Renal pelvis (tissue), 12 donors: ENCODE measurements at places on chromosomes 13 and 19.

GRCh38 chr19:48613852-48614435 lies 932 bp downstream of the FAM83E start:
- no peak for DNase-seq

DNA sequence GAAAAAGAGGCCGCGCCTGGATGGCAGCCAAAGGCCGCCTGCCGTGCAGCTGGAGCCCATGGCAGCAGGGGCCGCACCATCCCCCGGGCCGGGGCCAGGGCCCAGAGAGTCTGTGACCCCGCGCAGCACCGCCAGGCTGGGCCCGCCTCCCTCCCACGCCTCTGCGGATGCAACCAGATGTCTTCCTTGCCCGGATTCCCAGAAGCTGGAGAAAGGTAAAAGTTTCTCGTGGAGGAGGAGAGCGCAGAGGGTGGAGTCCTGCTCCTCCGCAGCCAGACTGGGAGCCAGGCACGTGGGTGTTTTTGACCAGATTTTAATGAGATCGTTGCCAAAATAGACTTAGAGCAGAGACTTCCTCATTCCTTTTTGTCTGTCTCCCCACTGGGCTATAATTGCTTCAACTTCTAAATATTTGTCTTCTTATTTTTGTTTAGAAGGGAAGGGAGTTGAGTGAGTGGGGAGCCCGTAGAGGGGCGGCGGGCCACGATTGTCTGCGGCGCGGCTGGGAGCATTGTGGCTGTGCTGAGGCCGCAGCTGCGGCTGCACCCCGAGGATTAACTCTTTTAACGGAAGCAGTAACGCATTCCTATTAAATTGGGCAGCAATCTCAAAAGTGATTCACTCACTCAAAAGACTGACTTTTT lies 22.8 kb upstream of the NDUFS7 start:
- DNase-seq = no peak

DNA sequence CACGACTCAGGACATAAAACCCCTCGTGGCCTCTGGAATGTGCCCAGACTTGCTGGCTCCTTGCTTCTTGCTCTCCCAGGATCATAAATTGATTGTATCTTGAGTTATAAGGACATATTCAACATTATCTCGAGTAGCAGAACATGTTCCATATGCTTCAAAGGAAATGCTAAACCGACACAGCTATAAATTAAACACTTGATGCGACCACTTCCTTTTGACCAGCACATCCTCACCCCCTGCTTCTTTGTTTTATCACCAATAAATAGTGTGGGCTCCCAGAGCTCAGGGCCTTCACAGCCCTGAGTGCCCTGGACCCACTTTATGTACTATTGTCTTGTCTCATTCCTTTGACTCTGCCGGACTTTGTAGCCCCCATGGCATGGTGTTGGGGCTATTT lies 157.0 kb upstream of the PABPC3 start:
- DNase-seq = no peak

DNA sequence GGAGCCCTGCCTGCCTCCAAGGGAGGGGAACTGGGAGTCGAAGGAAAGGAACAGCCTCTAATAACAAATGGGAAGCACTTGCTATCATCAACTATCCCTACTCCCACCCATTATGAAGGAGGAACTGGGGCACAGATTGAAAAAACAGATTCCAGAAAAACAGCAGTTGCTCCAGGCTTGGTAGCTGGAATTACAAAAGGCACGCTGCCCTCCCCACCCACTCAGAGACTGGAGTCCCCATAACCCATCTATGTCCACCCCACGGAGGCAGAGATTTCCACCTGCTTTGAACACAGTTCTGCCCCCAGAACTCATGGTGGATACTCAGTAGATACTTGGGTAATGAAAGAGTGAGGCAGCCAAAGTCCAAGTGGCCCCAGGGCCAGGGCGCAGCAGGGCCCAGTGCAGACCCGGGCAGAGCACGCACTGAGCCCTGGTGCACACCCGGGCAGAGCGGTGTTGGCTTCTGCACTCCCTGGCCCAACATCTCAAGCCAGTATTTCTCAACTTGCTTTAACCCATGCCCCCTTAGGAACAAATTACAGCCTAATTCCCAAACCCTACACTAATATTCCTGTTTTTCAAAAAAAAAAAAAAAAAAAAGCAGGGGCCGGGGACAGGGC lies 19.1 kb upstream of the CCNP start:
- no peak for DNase-seq

DNA sequence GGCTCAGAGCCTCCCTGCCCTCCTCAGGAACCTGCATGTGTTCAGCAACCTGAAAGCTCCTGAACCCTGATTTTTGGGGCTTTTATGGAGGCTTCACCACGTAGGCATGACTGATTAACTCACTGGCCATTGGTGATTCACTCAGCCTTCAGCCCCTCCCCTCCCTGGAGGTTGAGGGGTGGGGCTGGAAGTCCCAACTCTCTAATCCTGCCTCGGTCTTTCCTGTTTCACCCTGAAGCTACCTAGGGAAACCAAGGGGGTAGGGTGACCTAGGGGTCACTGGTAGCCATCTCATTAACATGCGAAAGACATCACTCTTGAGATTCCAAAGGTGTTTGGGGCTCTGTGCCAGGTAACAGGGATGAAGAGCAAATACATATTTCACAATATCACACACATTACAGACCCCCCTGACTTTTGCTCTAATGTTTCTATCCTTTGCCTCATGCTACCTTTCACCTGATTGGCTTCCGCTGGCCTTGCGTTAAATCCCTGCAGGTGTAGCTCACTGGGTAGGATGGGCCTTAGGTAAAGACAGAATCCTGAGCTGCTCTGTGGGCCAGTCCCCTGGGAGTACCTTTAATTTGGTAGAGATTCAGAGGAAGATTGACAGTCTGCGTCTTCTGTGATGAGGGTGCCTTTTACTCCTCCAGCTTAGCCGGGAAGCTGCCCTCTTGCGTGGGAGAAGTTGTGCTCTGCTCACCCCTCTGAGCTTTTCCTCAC lies 260.6 kb downstream of the ATP8A2 start:
- DNase-seq = no peak

GRCh38 chr13:30466358-30466714 lies 600 bp upstream of the HMGB1 start:
- DNase-seq = peak; percentile 24

- peak; percentile 60 for DNase-seq
These were observed 278.3 kb downstream of the TEX29 start for GRCh38 chr13:111598747-111599146.

- DNase-seq = no peak
These were observed 305.6 kb downstream of the COG6 start for GRCh38 chr13:39961036-39961435.

- no peak for DNase-seq
These were observed 14.1 kb downstream of the SH3GL1 start for GRCh38 chr19:4386041-4386782.
